ENCODE measurements at places on chromosomes 3 and 15.

DNA sequence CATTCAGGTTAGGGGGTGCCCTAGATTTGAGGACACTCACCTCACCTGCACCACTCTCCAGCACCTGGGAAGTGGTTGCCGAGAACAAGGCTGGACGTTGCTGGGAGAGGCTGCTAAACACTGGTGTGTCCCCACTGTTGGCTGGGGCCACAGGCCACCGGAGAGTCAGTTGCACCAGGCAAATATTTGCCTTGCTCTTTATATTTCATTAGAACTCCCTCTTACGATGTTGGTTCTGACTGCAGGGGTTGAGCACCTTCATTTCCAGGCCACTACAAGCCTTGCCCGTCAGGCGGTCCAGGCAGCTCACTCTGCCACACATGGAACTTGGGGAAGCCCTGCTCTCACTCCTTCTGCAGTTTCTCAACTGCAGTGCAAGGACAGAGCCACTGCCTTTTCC lies 30.7 kb downstream of the HCN4 start:
- no peak for DNase-seq

GRCh38 chr3:20008646-20009045 lies 3.4 kb downstream of the PP2D1 start:
- DNase-seq, result no peak

GRCh38 chr3:142053244-142053643 lies 96.1 kb downstream of the TFDP2 start:
- DNase-seq, result no peak

- DNase-seq, result no peak
These were observed 50.3 kb downstream of the LRIG1 start for GRCh38 chr3:66450390-66451022.

GRCh38 chr3:30548600-30548999 lies 57.8 kb upstream of the TGFBR2 start:
- peak; percentile 29 for DNase-seq

Measured in NB4 (cell line).